Stimulated activated CD4-positive, alpha-beta T cell treated with anti-CD3 and anti-CD28 coated beads, Interleukin-4, amount 100 ng/mL, for 24 hours (primary cell): ENCODE measurements at places on chromosomes 5 and 9.

DNA sequence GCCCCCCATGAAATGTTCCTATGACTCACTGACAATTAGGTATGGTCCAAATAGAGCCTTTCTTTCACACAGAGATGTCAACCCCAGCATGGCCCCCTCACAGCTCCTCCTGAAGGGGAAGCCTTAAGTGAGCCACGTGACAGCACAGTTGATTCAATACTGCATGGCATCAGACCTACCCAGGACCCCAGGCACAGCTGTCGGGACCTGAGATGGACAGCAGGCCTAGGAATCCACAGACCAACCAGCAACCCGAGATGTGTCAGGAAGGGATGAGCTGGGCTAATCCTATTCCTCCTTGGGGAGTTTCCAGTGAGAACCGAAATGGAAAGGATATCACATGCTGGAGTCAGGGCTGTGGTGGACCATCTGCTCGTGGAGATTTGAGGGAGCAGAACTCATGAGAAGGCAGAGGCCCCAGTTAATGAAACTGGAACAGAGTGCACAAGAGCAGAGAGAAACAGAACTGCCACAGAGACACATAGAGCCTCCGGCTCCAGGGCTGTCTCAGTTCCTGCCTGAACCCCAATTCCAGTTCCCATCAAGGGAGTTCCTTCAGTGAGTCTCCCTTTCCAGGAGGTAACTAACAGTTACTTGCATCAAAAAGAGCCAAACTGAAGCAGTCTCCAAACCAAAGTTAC is 42.1 kb upstream of the SMIM23 start:
- DNase-seq: no peak

DNA sequence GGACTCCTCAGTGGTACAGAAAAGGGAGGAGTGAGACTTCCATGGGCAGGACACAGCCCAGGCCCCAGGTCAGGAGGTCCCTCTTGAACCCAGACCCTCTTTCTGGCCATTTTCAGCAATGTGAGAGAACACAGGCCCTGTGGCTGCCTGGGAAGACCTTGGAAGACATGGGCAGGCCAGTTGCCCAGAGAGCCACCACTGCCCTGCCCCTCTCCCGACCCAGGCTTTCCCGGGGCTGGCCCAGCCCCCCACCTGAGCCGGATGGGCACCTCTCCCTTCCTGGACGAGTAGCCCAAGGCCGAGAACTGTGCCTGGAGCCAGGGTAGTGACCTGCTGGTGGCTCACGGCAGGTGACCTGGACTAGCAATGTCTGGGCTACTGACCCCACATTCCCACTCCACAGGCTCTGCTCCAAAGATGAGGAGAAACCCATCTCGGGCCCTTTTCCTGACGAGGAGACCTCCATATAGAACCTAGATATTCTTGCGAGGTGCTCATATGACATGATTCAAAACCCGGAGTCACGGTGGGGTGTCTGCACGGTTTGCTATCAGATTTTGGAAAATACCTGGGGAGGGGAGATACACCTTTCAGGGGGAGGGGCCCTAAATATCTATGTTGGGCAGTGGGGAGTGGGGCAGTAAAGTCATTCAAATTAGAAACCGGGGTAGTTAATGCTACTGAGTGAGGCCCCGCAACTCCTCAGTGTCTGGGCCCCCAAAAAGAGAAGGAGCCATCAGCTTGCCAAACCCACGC is 59.4 kb downstream of the ZNF354C start:
- DNase-seq: no peak

DNA sequence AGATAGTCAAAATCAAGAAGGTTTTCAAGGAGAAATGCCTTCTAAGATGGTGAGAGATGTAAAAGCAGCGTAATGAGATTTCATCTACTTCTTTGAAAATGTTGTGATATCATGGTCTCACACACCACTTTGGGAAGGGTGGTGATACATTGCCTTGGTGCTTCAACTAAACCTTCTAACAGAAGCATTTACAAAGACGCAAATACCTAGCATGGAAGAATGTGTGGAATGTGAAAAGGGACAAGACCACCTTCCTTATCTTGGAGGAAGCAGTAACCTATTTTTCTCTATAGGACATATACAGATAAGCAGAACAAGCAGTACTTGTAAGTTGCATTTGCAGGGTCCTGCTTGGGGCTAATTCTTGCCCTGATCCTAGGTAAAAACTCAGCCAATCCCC is 38.8 kb downstream of the PCA3 start:
- DNase-seq: no peak

GRCh38 chr9:83596899-83597504 is 25.9 kb upstream of the IDNK start:
- DNase-seq: peak; percentile 48

DNA sequence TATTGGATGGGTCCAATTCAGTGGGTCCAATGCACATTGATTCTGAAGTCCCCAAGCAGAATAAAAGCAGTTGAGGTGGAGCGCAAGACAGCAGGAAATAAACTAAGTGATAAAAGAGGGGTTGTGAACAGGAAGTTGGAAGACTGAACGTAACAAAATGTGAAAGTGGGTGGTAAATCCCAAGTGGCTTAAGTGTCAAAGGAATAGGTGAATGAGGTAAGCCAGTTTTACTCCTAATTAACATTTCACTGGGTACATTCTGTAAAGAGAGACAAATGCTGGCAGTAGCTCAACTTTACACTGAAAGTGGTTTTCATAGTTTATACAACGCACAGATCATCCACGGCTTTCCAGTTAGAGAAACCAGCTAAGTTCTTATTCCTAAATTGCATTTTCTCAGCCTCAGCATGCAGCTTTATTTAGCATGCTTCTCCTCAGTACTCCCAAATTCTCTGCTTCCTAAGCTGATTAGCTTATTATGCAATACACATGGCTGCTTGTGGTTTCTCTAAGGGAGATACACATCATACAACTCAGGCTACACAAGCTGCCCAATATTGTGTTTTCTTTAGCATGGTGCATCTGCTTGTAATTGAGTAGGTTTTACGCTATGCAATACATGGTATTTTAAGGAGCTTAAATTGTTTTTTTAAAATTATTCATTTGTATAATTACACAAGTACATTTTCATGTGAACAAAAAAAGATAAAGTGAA is 34.2 kb upstream of the HSD17B4 start:
- no peak for DNase-seq

- DNase-seq: peak; percentile 23
Measured at GRCh38 chr5:53031695-53032096, 42.5 kb downstream of the ITGA2 start.

DNA sequence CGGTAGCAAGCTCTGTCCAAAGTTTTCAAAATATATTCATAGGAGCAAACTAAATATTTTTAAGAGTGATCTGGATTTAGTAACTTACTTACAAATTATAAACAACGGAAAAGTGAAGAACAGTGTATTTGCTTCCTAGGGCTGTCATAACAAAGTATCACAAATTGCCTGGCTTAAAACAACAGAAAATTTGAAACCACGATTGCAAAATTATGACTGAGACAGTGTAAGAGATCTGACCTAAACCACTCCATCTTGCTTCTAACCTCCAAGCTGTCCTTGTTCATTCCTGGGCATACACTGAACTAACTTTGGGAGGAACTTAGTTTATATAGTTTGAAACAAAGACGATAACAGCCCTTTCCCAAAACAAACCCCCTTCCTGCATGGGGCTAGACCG is 202.0 kb upstream of the CDH6 start:
- DNase-seq: no peak

GRCh38 chr9:78664370-78664769 is 367.4 kb downstream of the PSAT1 start:
- DNase-seq: no peak
